ENCODE measurements at places on chromosomes 7 and 10.

- no peak for DNase-seq
These were observed 73.1 kb upstream of the MET start for GRCh38 chr7:116598861-116599260.

GRCh38 chr10:98260752-98261151, 7.2 kb downstream of the LOXL4 start:
- DNase-seq: no peak

GRCh38 chr7:79984210-79984609, 150.4 kb upstream of the GNAI1 start:
- no peak for DNase-seq

DNA sequence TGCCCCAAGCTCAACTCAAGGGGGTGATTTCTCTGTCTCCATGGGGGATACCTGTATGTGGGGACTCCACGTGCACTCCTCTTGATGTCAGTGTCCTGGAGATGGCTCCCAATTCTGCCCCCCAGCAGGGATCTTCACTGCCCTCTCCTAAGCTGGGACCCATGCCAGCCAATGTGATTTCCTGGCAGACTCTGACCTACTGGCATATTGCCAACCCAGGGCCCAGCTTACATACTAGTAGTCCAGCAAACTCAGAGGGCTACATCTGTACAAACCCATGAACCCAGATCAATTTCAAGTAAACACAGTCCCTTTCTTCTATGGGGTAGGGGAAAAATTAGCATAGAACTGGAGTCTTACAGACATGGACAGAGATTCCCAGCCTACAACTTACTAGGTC, 26.2 kb upstream of the BMPR1A start:
- no peak for DNase-seq

- DNase-seq: no peak
These were observed 188.8 kb downstream of the RAPGEF5 start for GRCh38 chr7:22168129-22168634.

DNA sequence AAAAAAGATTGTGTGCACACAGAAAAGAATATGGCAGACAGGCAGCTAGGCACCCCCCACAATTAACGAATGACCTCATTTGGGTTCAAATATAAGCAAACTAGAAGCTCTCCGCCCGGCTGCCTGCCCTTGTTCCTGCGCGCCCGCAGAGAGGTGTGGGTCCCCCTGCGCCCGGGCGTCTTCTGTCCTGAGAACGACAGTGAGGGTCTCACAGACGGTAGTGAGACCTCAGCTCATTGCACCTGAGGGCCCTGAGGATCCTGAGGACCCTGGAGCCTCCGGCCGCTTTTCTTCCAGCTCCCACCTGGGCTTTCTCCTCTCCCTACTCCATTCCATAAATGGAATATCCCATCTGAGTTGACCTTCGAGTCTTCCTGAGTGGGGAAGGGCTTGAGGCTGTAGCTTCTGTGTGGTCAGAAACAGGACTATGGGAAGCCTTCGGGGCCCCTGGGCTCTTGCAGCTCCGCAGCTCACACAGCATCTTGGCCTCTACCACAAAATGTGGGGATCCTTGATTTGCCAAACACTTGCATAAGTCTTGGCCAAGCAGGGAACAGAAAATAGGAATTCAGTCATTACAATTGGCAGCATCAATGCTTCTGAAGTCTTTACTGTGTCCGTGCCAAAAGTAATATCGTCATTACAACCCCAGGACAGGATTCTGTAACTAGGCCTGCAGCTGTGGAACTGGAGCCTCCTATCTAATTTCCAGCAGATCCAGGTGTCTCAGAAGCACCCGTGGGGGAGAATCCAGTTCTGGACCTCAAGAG, 43.8 kb downstream of the JAKMIP3 start:
- DNase-seq: no peak

GRCh38 chr10:2900530-2900929, 166.8 kb upstream of the PFKP start:
- DNase-seq: no peak

DNA sequence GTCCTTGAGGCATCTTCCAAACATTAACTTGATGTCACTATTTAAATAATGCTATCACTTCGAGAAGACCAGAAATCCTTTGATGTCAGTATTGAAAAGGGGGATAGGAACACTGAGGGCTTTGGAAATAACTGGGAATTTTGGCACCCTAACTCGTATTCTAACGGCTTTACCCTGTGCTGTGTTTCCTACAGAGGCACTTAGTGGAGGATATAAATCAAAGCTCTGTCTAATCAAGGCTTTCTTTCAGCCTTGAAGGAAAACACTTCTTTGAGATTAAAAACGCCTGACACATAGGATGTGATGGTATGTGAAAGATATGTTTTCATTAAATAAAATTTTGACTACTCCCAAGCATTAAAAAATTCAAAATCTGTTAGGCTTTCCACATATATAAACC, 62.3 kb downstream of the CREB5 start:
- no peak for DNase-seq

DNA sequence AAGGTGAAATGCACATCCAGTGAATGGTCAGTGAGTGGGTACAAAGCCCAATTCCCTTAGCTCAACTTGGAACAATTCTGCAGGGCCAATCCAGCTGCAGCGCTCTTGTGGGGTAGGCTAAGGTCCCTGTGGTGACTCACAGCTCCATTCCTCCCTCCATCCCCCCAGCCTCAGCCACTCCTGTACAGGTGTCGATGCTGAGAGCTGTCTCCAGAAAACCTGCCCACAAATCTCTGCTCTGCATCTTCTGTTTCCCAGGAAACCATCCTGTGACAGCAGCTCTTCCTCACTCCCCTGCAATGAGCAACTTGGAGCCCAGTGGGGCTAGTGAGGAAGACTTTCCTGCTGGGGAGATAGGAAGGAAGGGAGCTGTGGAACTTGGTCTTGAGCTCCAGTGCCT, 244.7 kb upstream of the GPR26 start:
- no peak for DNase-seq

DNA sequence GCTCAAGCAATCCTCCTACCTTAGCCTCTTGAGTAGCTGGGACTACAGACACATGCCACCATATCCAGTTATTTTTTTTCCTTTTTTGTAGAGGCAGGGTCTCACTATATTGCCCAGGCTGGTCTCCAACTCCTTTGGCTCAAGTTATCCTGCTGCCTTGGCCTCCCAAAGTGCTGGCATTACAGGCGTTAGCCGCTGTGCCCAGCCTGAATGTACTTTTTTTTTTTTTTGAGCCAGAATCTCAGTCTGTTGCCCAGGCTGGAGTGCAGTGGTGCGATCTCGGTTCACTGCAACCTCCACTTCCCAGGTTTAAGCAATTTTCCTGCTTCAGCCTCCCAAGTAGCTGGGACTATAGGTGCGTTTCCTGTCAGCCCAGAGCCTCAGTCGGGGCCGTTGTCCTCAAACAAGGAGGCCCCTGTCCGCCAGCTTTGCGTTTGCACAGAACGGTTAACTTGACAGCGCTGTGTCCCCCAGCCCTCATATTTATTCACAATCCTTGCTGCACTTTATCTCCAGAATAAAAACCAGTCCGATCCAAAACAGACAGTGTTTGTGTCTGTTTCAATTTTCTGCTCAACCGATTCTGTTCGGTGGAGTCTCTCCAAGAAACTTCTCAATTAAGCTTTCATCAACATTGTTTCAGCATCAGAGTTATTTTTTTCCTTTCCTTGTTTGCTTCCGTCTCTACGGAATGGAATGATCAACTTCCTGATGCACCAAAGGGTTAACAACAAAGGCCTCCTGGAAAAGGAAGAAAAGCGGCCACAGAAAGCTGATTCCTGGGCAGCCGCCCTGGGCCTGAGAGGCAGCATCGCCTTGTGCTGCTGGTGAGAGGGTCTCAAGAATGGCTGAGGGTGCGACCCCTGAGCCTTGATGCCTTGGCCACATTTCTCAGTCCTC, 64.5 kb downstream of the PDIA4 start:
- DNase-seq: no peak

GRCh38 chr7:98163269-98163668, 48.0 kb upstream of the BHLHA15 start:
- no peak for DNase-seq

DNA sequence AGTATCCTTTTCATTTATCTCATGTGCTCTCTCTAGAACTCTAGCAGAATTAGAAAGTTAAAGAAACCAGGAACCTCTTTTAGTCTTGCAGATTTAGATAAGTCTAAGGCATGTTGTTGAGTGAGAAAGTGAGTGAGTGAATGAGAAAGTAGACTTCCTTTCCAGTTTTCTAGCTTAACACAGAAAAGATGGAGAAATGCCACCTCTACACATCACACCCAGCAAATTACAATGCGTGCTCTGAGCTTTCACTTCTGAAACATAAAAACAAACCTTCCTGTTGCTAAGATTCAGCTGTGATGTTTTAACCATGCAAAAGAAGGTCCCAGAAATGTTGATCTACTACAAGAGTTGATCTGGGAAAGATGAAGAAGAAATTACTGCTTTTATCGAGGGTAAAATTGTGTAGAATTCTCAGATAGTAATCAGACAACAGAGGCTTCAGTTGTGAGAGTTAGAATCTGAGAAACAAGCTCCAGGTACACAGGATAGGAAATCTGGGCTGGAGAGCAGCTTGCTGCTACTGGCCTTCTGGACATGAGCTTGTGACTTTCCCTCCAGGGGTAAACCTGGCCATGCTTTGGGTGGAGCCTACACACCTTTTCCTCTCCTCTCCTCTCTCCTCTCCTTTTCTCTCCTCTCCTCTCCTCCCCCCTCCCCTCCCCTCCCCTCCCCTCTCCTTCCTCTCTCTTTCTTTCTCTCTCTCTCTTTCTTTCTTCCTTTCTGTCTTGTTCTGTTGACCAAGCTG, 4.6 kb downstream of the CYP3A5 start:
- no peak for DNase-seq

DNA sequence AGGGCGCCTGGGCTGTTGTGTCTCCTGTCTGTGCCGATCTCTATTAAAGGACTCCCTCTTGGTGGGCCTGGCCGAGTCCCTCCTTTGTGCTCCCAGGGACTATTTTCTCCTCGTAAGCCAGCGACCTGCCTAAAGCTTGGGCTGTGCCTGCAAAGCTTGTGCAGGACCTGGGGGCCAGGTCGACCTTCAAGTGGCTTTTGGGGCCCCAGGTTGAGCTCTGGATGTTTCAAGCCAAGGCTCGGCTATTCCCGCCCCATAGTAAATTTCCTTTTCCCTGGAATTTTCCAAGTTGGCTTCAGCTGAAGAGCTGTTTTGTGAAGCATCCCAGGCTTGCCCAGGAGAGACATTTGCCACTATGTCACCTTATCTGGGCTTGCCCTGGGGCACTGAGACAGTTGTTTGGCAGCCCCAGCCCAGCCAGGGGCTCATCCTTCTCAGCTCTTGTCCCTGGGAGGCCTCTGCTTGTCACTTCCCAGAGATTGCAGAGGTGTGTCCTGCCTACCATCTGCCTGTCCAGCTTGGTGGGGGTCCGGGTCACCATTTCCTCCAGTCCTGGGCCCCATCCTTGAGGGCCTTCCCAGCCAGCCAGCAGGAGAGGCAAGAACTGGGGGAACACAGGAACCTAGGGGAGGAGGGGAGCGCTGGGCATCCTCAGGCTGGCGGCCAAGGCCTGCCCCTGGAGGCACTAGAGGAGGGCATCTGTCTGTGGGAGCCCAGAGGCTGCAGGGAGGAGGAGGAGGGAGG, 20.2 kb downstream of the ZMIZ2 start:
- no peak for DNase-seq

- DNase-seq: no peak
These were observed 253.5 kb upstream of the TEX47 start for GRCh38 chr7:89049043-89049442.

- DNase-seq: no peak
These were observed 108.0 kb downstream of the WDFY4 start for GRCh38 chr10:48792687-48793096.

DNA sequence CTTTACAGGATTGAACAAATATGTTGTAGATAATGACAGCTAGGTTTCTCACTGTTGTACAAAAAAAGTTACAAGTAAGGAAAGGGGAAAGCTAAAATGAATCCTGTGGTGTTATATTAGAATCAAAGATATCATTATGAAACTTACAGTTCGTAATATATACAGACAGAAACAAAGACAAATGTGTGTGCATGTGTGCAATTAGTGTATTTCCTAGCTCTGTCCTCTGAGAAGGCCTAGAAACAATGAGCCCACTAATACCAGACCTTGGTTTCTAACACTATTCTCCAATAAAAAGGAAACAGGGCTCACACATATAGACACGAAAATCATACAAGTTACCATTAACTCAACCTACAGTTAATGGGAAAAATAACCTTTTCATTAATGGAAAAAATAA, 8.0 kb downstream of the KDM7A start:
- DNase-seq: no peak

GRCh38 chr10:62450912-62451610, 76.9 kb downstream of the ZNF365 start:
- DNase-seq: no peak

GRCh38 chr10:30829901-30830300, 200.3 kb upstream of the LYZL2 start:
- DNase-seq: no peak

DNA sequence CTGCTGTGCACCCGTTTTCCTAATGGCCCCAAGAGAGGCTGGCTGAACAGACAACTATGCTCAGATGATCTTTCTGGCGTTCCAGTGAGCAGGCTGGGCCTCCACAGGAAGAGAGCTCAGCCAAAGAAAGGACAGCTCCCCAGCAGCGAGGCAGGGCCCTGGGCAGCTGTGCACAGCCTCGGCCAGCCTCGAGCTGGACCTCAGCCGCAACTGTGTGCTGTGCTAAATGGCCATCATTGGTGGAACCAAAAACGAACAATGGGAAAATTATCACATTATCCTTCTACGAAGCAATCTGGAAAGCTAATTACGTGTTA, 97.5 kb downstream of the CTBP2 start:
- no peak for DNase-seq

DNA sequence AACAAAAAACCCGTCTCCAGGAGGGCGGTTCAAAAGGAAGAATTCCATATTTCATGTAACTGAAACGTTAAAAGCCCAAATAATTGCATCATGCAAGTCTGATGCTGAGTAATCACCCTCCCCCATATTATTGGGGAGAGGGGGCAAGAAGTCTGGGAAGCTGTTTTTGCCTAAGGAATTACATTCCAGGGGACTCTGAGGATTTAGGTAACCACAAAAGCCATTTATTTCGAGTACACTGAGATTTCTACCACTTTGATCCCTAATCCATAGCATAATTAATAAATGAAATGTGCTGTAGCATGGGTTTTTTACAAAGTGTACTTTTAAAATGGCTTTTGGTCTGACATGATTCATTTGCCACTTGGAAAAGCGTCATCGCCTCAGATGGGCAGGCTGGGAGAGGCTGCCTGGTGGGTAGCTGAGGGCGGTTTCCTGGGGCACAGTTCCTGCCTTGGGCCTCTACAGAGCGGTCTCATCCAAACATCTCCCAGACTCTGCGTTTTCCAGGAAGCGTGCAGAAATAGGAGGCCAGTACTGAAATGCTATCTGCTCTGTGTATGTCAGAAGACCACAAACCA, 106.5 kb downstream of the TCF7L2 start:
- DNase-seq: no peak

DNA sequence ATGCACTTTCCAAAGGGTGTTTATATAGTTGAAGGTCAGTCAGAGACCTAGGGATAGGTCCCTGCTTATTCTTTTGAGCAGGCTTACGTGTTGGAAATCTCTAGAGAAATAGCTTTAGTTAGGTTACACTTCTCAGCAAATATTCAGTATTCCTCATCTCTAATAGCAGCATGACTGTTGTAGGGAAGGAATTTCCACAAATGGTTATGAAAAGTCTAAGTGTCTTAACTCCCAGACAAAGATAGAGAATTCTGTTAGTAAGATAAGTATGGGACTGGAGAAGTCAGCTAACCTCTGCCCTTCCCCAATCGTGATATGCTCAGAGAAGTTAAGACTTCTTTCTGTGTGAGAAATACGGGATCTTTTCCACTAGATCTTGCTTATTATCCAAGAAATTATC, 16.5 kb downstream of the SGPL1 start:
- no peak for DNase-seq
